ENCODE measurements at places on chromosomes 2 and 18.

DNA sequence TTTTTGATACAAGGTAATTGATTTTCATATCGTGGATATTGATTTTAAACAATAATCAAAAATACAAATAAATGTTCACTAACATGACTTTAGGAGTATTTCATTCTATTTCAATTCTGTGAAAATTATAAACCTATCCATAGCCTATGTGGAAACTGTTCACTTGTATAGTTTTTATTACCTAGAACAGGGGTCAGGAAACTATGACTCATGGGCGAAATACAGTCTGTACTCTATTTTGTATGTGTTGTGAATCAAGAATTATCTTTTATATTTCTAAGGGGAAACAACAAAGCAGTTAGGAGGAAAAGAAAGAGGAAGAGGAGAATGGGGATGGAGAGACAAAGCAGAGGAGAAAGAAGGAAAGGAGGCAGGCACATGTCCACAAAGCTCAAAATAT is 181.7 kb upstream of the VRK2 start:
- no peak for ATAC-seq

GRCh38 chr2:169080250-169081069 is 11.1 kb downstream of the DHRS9 start:
- ATAC-seq, result no peak

GRCh38 chr2:26627350-26628105 is 13.6 kb downstream of the CIB4 start:
- ATAC-seq, result no peak

GRCh38 chr2:149152469-149152953 is 114.0 kb downstream of the LYPD6B start:
- no peak for ATAC-seq

DNA sequence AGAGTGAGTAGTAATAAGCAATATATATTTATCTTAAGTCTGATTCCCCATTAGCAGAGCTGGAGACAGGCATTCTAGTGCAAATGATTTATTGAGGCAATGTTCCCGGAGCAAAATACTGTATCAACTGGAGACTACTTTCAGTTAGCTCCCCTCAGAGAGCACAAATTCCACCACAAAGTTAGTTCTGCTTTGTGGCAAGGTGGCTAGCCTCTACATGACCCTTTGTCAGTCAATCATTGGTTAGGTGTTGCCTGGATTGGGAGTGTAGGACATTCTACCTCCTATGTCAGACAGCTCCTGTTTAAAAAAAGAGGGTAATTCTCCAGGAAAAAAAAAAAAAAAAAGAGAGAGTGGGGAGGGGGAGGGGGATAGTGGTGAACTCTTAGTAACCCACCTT is 402.2 kb downstream of the NR4A2 start:
- ATAC-seq, result no peak

GRCh38 chr2:187504312-187504921 is 49.8 kb downstream of the TFPI start:
- peak; percentile 26 for ATAC-seq

- ATAC-seq, result no peak
These were observed 970.2 kb downstream of the BCL11A start for GRCh38 chr2:59583173-59583765.

DNA sequence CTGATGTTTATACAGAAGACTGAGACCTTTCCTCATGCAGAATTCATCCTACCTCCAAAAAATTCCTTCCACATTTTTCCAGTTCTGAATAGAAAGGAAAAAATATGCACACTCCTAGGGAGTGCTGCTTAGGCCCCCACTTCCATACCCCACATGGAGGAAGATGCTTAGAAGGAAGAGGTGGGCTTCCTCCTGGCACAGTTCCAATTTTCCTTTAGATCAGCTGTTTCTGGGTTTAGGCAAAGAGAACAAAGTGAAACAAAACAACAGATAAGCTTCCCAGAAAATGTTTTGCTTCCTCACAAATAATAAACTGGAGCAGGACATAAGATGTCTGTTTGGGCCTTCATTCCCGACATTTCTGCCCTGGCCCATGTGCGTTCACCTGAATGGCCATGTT is 172.6 kb downstream of the PRPF40A start:
- no peak for ATAC-seq

- ATAC-seq, result no peak
These were observed 8.7 kb downstream of the STK17B start for GRCh38 chr2:196162586-196163175.

GRCh38 chr2:60495041-60495625 is 58.3 kb downstream of the BCL11A start:
- ATAC-seq, result no peak

DNA sequence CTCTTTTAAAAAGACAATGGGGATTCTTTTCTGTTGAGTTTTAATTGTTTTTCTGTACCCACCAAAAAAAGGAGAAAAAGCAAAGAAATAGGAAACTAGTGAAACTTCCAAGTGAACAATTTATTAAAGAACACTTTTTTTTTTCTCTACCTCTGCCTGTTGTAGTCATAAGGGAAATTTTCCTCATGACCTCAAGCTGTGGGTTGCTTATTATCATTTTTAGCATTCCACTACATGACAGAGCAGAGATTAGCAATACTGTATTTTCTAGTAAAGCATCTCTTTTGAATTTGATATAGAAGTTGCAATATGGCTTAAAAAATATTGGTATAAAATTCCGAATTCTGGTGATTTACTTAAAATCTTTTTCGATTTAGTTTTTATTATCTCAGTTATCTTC is 87.9 kb upstream of the LRRTM1 start:
- ATAC-seq, result peak; percentile 85

GRCh38 chr2:47697000-47697601 is 85.8 kb upstream of the MSH6 start:
- ATAC-seq, result no peak

- no peak for ATAC-seq
These were observed 192.8 kb upstream of the PXDN start for GRCh38 chr2:1937066-1937465.

DNA sequence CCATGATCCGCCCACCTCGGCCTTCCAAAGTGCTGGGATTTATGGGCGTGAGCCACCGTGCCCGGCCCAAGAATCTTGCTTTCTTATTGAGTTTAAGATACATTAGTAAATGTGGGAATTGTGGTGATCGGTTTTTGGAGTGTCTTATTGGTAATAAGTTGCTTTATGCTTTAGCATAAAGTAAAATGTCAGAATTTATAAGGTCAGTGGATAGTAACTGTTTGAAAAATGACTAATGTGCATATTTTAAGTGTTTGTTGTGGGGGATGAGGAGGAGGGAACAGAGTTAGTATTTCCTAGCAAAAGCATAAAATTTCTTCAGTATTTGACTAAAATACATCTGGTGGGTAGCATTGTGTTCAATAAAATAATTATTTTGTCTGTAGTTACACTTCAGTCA is 77.4 kb downstream of the SLC39A10 start:
- ATAC-seq, result no peak

DNA sequence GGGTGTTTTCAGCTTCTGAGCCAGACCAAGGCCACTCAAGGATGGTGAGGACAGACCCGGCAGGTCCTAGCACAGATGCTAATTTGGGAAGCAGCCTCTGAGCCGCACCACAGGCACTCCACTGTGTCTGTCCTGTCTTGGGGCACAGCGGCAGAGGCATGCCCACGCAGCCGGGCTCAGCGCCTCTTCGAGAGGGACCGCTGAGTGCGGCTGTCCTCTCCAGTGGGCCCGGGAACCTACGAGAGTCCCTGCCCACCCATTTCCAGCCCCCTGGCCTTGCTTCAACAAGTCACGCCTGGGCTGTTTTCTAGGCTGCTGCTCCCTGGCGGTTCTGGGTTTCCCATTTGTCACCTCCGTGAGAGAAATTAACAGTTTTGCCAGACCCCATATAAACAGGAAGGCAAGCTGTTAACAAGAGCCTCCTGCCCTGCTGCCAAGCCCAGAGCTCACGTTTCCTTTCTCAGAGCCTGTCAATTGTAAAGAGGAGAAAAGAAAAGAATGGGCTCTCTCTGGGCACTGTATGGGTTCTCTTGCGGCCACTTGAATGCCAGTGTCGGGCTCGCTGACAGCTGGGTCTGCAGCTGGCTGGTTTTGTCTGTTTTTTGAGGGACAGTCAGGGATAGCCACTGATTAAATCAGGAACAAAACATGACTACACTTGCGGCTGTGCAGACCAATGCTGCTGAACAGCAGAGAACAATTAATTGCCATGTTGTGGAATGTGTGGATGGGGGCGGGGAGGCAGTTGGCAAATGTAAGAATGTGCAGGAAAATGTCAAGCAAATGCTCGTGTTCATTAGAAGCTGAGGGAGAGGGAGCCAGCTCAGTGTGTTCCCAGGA is 30.6 kb downstream of the TMEM17 start:
- ATAC-seq, result peak; percentile 67

DNA sequence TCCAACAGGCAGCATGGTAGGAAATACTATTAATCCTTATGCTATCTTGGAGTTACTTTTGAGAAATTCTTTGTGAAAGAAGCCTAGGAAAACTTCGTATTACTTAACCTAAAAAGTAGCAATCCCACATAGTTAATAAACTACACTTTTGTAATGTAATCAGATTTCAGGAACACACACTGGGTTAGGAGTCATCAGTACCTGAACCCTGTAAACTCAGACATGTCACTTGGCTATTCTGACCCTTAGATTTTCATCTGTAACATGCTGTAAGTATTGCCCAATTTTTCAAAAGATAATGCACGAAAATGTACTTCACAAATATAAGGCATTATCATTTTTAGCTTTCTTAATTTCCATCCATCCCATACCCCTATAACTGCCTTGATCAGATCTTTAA is 39.0 kb downstream of the KIDINS220 start:
- ATAC-seq, result no peak

- no peak for ATAC-seq
These were observed 76.9 kb upstream of the MAP3K20 start for GRCh38 chr2:172998547-172999272.

- ATAC-seq, result no peak
These were observed 110.9 kb downstream of the MIB1 start for GRCh38 chr18:21851327-21851961.

DNA sequence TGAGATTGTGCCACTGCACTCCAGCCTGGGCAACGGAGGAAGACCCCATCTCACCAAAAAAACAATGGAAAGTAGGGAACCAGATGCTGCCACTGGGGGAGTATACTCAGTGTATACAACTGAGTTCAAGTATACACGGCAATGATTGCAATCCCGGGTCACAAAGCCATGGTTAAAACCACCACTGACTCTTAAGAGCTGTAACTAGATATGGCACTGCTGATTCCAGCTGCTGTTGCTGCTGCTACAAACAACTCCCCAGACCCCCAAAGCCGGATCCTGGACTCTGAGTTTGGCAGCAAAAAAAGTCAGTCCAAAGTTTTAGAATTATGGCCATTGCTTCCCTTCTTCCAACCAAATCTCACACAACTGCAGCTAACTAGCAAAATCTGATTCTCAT is 43.7 kb upstream of the COX7A2L start:
- no peak for ATAC-seq

DNA sequence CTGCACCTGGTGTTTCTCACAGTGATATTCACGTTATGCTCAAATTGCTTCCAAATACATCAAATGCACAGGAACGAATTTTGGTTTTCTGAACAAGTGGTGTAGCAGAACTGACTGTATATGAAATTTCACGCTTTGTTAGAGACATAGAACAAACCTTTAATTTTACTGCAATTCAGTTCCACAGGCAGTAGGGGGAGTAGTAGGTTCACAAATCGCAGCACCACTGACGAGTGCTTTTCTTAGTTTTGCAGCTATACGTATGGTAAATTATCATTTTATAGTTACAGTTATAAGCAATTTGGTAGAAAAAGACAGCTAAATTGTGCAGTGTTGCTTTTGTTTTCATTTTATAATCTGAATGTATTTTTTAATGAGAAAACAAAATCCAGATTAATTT is 113.3 kb downstream of the KIAA1328 start:
- no peak for ATAC-seq

DNA sequence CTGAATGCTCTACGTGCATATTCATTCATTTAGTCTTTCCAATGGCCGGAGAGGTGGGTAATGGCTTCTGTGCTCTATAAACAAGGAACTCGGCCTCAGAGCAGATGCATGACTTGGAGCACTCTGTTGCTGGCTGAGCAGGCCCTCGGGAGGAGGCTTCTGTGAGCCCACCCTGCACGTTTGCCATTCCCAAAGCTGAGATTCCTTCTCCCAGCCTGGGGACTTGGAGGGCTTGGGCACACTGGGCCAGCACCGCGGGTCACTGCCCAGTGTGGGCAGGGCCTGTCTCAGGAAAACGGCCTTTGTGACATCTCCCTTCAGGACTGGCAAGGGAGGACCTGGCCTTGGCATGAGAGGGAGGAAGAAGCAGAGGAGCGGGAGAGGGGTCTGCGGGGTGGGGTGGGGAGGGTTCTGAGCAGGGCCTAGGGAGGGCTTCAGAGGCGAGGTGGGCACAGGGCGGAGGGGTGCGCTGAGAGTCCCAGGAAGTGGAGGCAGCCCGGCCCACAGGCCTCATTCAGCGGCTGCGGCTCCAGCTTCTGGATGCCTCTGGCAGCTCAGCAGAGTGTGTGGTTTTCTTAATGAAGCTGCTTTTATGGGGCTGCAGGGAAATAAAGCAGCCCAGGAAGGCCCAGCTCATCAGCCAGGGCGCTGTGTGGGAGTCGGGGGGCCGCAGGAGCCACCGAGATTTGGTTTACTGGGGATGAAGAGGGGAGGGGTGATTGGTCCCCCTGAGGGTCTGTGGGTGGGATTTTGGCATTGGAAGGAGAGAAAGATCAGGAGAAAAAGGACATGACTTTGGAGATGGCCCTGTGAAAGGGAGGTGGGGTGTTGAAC is 51.7 kb upstream of the OTOF start:
- no peak for ATAC-seq

- peak; percentile 95 for ATAC-seq
These were observed 141.9 kb downstream of the RHBDD1 start for GRCh38 chr2:226977775-226978190.

GRCh38 chr18:8978394-8978793 is 124.1 kb upstream of the NDUFV2 start:
- ATAC-seq, result no peak

DNA sequence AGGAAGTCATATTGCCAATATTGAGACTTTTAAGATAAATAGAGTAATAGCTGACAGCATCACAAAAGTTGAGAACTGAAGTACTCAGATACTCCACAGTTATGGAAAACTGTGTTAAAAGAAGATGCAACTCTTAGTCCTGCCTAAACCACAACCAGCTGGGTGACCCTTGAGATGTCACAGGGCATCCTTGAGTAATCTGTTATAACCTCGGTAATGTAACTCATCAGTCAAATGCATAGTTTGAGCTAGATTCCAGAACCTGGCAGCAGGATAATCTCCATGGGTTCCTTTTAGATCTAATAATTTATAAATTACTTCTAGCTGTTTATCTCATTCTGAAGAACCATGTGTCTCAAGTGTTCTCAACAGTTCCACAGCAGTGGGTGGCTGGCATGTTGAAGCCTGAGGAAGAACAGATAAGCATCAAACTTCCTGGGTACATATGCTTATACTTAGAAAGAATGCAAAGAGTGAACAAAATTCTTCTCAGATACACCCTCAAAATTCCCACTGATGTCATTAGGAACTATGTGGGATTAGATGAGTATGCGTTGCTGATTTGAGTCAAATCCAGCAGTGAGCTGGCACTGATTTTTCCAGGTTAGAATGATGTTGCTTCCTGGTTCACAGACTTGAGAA is 304.1 kb upstream of the ERBB4 start:
- peak; percentile 81 for ATAC-seq

DNA sequence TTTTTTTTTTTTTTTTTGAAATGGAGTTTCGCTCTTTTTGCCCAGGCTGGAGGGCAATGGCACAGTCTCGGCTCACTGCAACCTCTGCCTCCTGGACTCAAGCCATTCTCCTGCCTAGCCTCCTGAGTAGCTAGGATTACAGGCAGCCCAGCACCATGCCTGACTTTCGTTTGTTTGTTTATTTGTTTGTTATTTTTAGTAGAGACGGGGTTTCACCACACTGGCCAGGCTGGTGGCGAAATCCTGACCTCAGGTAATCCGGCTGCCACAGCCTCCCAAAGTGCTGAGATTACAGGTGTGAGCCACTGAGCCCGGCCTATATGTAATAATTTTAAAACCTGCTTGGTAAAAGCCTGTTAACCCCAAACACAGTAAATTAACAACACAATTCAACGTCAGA is 435.7 kb downstream of the LRRTM4 start:
- ATAC-seq, result no peak

Measured in SK-N-SH treated with all-trans-retinoic acid at 6 μM for 48 hours (cell line).